ENCODE measurements at places on chromosomes 12 and 14. TPM values are rescaled to one million over a fixed set of nuclear protein-coding genes. Genes with fewer than 3 reads are reported as not detected.
A peak's percentile ranks its signal among the peaks of the same experiment; 100 is the strongest.

DNA sequence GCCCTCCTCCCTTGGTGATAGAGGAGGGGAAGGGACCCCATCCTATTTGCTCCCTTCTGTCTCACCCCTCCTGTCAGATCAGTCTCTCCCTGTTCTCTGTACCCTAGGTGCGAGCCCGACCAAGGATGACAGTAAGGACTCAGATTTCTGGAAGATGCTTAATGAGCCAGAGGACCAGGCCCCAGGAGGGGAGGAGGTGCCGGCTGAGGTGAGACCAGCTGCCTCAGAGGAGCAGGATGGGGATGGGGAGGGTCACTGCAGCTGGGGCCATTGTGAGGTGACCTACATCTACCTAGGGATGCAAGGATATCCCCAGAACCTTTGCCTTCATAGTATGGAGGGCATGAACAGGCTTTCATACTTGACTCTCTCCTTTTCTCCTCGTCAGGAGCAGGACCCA is 22.2 kb downstream of the AGAP2 start:
- no peak for DNase-seq

DNA sequence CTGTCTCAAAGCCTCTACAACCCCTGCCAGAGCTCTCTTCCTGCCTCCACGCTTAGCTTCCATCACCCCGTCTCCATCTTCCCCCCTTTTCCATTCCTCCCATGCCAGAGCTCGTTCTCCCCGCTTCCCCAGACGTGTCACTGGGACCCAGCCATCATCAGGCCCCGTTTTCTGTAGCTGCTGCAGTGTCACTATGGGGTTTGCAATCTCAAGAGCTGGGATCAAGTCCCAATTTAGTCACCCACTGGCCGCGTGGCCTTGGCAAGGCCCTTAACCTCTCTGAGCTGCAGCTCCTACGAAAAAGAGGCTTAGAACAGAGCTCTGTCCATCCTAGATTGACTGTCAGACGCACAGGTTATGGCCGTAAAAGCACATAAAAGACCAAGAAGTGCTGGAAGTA is 901 bp upstream of the FAIM2 start:
- no peak for DNase-seq

DNA sequence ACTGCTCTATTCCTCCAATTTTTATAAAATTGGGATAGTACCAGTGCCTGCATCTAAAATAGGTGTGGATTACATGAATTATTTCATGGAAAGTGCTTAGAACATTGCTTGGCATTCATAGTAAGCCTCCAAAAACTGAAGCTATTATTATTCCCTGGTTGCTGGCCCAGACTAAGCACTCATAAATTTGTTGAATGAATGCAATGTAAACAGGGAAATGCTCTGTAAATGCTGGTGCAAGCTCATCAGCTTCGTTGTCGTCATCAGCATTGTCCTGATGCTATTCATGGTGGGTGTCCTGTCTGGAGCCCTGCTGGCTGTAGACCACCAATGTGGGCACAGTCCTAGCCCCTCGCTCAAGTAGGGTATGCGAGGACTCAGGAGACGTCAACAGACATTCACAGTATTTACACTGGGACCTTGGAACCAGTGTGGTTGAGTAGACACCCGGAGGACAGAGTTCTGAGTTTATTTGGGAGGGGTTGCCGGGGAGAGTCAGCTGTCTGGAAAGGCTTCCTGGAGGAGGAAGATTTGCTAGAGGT is 16.5 kb downstream of the BDKRB2 start:
- DNase-seq, result no peak

GRCh38 chr12:131959116-131959515 is 9.4 kb downstream of the EP400 start:
- DNase-seq, result no peak

DNA sequence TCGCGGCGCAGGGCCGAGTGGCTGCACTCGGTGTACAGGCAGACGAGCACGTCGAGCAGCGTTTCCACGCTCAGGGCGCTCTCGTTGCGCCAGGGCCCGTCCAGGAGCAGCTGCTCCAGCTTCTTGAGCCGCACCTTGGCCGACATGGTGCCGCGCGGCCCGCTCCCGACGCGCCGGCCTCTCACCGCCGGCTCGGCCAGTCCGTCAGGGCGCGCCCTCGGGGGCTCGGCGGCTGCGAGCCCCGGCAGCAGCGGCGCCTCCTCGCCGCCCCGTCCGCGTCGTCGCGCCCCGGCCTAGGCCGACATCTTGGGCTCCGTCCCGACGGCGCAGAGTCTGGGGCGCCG is 349 bp downstream of the CDC42BPB start:
- no peak for DNase-seq

GRCh38 chr12:43151441-43151981 is 400.5 kb downstream of the ADAMTS20 start:
- no peak for DNase-seq

- no peak for DNase-seq
Observed at GRCh38 chr12:206746-207440, 7.1 kb downstream of the SLC6A12 start.

DNA sequence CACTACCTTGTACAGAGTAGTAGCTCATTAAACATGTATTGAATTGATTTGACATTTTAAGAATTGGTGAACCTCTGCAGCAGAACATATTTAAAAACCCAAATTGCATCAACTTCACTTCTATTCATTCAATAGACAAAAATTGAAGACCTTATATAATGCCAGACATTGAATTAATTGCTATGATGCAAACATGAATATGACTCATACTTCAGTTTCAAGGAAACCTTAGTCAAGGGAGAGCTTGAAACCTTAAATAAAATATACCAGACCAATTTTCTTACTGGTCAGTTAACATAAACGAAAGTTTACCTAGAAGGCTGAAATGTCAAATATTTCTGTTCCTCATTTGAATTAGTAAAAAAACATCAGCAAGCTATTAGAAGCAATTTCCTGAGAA is 5.0 kb upstream of the MGAT4C start:
- no peak for DNase-seq

DNA sequence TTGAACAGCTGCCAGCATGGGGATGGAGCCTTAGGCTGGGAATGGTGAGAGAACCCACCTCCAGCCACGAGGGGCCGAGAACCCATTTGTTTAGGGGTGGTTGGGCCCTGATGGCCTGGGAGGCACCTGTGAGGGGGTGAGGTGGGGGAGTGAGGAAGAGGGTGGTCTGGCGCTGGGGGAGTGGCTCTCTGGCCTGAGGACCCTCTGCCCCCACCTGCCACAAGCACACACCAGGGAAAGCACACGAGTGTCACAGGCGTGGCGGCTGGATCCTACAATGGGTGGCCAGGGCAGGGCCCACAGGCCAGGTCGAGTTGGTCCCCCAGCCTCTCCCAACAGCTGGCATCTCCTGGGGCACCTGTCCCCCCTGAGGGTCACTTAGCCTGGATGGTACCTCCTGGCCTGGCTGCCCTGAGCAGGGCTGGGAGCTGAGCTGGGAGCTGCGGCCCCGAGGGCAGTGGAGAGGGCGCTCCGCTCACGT is 340.5 kb downstream of the TMEM121 start:
- no peak for DNase-seq

- no peak for DNase-seq
Observed at GRCh38 chr14:67423424-67423823, 11.5 kb upstream of the PLEK2 start.

DNA sequence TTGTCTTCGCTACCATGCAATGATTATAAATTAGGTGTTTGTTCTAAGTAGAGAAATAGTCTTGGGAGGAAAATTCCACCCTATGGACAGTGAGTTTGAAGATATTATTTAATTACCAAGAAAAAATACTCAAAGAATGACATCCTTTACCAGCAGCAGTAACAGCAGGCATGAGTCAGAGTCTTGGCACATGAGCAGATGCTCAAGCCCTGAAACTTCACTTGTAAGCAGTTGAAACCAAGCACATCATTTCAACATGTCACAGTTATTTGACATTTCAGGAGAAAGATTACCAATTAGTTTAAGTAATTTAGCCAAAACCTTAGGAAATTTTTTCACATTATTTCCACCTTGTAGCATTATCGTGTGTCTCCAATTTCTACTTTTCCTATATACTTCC is 99.2 kb downstream of the C12orf50 start:
- DNase-seq, result no peak

- DNase-seq, result no peak
Observed at GRCh38 chr12:19434538-19434937, 4.8 kb upstream of the AEBP2 start.

DNA sequence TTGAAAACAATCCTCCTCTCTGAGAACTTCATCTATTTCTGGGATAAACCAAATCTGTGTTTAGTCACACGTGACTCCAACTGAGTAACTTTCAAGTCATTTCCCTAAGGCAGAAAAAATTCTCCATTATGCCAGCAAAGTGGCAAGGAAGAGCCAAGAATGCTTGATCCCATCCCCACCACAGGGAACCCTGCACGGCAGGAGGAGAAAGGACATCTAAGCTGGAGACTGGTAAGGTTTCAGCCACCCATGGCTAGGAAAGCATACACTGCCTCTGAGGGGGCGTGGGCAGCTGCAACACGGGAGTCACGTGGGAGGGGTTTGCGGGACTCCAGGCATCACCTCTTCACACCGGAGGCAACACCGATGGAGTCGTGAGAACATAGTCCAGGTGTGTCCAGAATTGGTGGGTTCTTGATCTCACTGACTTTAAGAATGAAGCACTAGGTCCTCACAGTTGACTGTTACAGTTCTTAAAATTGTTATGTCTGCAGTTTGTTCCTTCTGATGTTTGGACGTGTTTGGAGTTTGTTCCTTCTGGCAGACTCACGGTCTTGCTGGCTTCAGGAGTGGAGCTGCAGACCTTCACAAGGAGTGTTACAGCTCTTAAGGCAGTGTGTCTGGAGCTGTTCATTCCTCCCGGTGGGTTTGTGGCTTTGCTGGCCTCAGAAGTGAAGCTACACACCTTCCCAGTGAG is 2.7 kb upstream of the SIVA1 start:
- no peak for DNase-seq

- peak; percentile 68 for DNase-seq
Observed at GRCh38 chr12:114662512-114663177, 21.3 kb downstream of the TBX3 start.

DNA sequence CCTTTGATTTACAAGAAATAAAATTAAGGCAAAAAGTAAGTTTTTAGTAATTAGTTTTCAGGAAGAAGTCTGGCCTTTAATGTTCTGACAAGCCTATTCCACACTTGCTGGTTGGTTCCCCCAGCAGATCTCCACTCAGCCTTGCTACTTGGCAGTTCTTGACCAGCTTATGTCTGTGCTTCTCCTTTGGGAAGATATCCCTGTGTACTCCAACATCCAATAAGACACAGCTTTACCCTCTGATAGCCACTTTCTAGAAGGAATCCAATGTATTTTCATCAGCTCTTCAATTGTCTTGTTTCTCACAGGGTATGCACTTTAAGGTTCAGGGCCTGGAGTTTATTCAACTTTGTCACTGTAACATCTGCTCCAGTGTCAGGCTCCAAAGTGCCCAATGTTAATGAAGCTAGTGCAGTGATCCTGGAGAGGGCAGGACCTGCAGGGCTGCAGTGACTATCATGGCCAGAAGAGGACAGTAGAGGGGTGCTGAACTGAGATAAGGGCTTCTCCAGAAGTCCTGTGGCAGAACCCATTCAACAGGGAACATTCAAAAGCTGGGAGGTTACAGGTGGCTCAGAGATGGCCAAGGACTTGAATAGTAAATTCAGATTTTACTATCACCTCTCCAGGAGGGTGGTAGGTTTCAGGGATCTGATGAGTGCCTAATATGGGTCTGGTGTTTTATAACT is 22.9 kb downstream of the JKAMP start:
- DNase-seq, result peak; percentile 22

- no peak for DNase-seq
Observed at GRCh38 chr14:22336031-22336430, 253.0 kb downstream of the DAD1 start.

GRCh38 chr14:76250302-76250701 is 98.6 kb downstream of the GPATCH2L start:
- no peak for DNase-seq

- DNase-seq, result no peak
Observed at GRCh38 chr12:46300910-46301309, 32.1 kb upstream of the SLC38A1 start.

DNA sequence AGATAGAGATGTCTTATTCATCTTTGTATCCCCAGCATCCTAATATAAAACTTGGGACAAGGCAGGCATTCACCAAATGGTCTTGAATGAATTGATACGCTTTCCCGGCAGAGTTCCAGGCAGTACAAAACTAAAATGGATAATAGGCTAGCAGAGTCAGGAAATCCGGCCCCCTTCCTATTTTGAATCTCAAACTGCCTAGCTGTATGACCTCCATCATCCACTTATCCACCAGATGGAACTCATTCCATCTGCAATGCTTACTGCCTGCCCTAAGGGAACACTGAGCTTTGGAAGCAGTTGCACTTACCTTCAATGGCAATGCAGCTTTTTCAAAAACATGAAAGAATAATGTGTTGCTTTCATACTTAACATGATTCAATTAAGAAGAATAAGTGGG is 43.4 kb downstream of the BDKRB1 start:
- no peak for DNase-seq

The EFS gene
- total RNA-seq, result 31.0 TPM

The NGB gene
- total RNA-seq, result 15.8 TPM

The IRAK3 gene
- 9.0 TPM for total RNA-seq

The IL22 gene
- not detected for total RNA-seq

The DTX1 gene
- 40.4 TPM for total RNA-seq

The SPTB gene
- 35.0 TPM for total RNA-seq

The TAS2R7 gene
- total RNA-seq, result 0.76 TPM

The KLRB1 gene
- total RNA-seq, result 0.97 TPM

Data from dorsolateral prefrontal cortex (tissue), 122 donors.